Muscle of leg (tissue), 16 donors: ENCODE measurements at places on chromosomes 12 and 14. TPM values are rescaled to one million over a fixed set of nuclear protein-coding genes. Genes with fewer than 3 reads are reported as not detected.

- DNase-seq = no peak
Observed at GRCh38 chr14:56855891-56856461, 45.7 kb upstream of the OTX2 start.

DNA sequence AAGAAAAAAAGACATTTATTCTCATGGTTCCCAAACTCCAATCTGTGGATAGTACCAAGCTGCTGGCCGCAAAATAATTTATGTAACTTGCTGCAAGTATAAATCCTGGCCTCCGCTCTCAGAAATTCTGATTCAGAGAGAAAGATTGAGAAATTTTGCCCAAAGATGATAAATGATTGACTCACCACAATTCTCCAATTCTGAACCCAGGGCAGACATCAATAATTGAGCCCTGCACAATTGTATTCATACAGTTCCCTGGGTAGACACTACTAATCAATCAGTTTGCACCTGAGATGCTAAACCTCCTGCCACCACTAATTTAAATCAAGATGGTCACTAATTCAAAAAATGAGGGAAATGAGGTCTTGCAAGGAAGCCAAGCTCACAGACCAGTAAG is 38.2 kb downstream of the TRPV4 start:
- DNase-seq = no peak

DNA sequence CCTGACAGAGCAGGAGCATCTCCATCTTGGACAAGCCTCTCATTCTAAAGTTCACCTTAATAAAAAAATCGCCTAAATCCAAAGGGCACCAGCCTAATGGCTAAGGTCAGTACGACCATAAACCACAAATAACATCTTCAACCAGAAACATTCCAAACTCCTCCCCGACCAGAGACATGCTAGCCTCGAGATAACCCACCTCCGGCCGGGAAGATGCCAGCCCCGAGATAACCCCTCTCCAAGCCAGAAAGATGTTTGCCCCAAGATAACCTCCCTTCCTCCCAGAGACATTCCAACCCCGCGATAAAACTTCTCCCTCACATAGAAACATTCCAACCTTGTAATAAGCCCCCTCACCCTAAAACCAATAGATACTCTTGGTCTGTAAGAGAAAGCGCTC is 86.8 kb upstream of the PKP2 start:
- DNase-seq = no peak

DNA sequence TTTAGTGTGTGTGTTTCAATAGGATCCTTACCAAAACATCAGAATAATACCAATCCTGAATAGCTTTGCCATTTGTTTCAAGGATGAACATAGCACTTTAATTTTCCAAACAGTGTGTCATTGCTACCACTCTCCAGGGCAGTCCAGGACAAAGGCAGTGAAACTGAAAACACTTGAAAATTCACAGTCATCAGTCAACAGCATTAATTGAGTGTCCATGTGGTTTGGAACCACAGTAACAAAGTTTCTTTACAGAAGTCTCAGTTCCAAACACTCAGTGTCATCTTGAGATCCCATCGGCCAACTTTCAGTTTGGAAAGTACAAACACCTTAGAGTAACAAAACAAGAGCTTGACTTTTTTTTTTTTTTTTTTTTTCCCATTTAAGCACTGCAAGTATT is 228.4 kb upstream of the SOX5 start:
- no peak for DNase-seq

GRCh38 chr12:34363050-34363673 is 340.9 kb downstream of the ALG10 start:
- DNase-seq = no peak

DNA sequence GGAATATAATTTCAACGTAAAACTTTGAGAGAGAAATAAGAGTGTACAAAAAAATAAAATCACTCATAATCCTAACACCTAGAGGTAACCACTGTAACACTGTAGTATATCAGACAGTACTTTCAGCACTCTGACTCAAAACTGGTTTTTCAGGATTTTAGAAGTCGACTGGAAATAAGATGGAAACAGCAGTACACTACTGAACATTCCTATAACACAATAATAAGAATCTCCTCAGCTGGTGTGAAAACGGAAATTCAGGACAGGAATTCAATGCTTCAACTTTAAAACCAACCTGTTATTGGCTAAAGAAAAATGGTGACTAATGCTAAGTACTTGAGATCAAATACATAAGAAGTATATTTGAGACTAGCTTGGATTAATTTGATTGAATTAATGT is 12.3 kb upstream of the PITPNM2 start:
- DNase-seq = no peak

DNA sequence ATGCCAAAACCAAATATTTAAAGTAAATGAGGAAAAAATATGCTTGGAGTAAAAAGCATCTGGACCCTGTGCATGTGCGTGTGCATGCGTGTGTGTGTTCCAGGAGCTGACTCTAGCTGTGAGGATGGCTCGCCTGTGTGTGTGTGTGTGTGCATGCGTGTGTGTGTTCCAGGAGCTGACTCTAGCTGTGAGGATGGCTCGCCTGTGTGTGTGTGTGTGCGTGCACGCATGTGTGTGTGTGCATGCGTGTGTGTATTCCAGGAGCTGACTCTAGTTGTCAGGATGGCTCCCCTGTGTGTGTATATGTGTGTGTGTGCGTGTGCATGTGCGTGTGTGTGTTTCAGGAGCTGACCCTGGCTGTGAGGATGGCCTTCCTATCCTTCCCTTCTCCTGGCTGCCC is 357.7 kb downstream of the CACNA1C start:
- DNase-seq = peak; percentile 75

GRCh38 chr14:60594062-60594461 is 55.2 kb downstream of the SIX1 start:
- peak; percentile 49 for DNase-seq

DNA sequence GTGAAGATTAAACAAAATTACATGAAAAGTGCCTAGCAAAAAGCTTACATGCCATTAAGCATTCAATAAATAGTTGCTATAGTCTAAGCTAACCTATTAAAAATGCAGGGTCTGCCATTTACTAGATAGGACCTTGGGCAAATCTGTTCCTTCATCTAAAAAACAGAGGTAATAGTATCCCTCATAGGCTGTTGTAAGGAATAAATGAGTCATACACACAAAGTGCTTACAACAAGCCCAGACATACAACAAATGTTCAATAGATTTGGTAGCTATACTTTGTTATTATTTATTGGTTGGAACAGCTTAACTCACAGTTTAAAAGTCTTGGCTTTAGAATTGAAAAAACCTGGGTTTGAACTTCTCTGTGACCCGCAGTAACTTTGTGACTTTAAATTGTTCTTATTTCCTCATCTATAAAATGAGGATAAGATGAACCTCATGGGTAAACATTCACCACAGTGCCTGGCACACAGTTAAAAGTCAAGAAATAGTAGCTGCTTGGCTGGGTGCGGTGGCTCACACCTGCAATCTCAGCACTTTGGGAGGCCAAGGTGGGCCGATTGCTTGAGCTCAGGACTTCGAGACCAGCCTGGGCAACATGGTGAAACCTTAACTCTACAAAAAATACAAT is 24.7 kb downstream of the HEATR5A start:
- DNase-seq = no peak

DNA sequence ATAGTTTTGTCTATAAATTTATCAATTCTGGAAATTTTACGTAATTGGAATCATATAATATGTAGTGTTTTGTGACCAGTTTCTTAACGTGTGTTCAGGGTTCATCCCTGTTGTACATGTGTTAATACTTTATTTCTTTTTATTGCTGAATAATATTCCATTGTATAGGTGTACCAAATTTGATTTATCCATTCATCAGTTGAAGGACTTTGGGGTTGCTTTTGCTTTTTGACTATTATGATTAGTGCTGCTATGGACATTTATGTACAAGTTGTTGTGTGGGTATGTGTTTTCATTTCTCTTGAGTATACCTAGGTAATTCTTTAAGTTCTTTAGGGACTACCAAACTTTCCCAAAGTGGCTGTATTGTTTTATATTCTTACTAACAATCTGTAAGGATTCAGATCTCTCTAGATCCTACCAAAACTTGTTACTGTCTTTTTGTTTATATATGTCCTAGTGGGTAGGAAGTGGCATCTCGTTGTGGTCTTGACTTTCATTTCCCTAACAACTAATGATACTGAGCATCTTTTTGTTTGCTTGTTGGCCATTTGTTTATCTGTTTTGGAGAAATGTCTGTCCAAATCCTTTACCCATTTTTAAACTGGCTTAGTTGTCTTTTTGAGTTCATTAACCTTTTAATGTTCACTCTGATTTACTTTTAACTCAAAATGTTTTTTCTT is 14.9 kb downstream of the VRK1 start:
- DNase-seq = no peak

DNA sequence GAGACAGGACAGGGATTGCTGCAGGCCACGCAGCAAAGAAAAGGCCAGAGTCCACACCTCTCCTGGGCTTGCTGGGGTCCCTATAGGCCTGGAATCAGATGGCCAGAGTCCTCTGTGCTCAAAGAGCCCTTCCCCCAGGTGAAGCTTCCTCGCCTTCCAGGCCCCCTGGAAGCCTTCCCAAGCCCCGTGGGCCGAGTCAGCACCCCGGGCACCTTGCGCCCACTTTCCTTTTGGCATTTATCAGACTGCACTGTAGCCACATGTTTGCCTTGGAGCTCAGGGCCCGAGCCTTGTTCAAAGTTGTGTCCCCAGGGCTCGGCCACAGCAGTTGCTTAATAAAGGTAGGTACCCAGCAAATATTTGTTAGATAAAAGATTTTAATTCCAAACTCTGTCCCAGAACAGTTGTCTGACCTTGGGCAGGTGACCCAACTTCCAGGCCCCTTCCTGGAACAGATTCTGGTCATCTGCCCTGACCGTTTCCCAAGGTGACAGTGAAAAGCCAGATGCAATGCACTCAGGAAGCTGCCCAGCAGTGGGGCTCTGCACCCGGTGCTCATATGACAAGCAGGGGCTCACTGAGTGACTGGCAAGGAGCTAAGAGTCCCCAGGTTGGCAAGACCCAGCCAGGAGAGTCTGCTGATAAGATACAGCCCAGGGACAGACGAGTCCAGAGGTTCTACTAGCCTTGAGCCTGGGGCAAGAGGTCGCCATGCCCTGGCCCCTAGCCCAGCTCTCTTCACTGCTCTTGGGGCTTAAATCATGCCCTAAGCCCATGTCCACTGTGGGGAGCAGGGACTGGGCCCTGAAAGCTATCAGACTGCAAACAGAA is 81.2 kb downstream of the PITPNM2 start:
- no peak for DNase-seq

DNA sequence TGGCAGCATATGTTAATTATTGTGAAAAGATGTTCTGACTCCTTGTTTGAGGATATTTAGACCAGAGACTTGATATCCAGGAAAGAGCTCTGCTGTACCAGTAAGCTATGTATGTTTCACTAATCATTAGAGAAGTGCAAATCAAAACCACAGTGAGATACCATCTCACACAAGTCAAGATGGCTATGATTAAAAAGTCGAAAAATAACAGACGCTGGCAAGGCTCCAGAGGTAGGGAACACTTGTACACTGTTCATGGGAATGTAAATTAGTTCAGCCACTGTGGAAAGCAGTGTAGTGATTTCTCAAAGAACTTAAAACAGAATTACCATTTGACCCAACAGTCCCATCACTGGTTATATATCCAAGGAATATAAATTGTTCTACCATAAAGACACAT is 171.6 kb downstream of the DPY19L2 start:
- DNase-seq = no peak

DNA sequence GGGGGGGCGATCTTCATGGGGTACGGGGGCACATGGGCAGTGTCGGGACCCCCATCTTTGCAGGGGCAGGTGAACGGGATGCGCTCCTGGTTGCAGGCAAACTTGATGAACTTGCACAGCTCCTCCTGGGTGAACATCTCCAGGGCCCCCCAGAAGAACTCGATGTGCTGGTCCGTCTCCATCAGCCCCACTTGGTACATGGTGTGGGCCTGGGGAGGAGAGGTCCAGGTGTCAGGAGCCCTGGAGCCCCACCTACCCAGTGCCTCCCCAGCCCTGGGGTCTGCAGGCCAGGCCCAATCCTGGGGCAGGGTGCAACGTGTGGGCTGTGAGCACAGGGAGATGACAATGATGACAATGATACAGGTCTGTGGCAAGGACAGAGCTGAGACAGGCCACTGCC is 37.7 kb downstream of the TRAFD1 start:
- DNase-seq = no peak

The TAS2R46 gene
- total RNA-seq = 1.6 TPM

The PTCSC3 gene
- not detected for total RNA-seq

The GALNT8 gene
- total RNA-seq = 5.5 TPM

The MMP19 gene
- total RNA-seq = 2.7 TPM

The ACOT4 gene
- 0.31 TPM for total RNA-seq
